ENCODE measurements at places on chromosomes 11 and 22. TPM values are rescaled to one million over a fixed set of nuclear protein-coding genes. Genes with fewer than 3 reads are reported as not detected.

TPBGL gene
- total RNA-seq: not detected

APOA5 gene
- total RNA-seq: not detected

HTR3B gene
- total RNA-seq: not detected

MS4A8 gene
- total RNA-seq: not detected

NRIP3 gene
- total RNA-seq: 21.7 TPM

INSC gene
- 1.2 TPM for total RNA-seq

SAC3D1 gene
- 9.2 TPM for total RNA-seq

SMIM35 gene
- not detected for total RNA-seq

LDHAL6A gene
- total RNA-seq: not detected

GRAMD1B gene
- 3.1 TPM for total RNA-seq

SLC22A8 gene
- not detected for total RNA-seq

OR1S2 gene
- not detected for total RNA-seq

KDM4E gene
- total RNA-seq: not detected

CXCR5 gene
- total RNA-seq: not detected

ENTHD1 gene
- total RNA-seq: not detected

CCDC87 gene
- 0.29 TPM for total RNA-seq

BTG4 gene
- not detected for total RNA-seq

OR4C11 gene
- not detected for total RNA-seq

APOL2 gene
- total RNA-seq: 45.4 TPM

PGA5 gene
- total RNA-seq: 0.29 TPM

C1QTNF5 gene
- 29.8 TPM for total RNA-seq

FOLR3 gene
- 1.3 TPM for total RNA-seq

OR56A1 gene
- under 0.01 TPM for total RNA-seq

C22orf42 gene
- not detected for total RNA-seq

Data from smooth muscle cell of trachea (primary cell).